Cortex of kidney (tissue), 1 donor: ENCODE measurements at places on chromosomes 5 and 9.

- no peak for DNase-seq
Observed at GRCh38 chr5:32092938-32093812, 80.9 kb downstream of the GOLPH3 start.

- DNase-seq, result no peak
Observed at GRCh38 chr5:105501315-105501714, 1938.7 kb upstream of the NUDT12 start.

DNA sequence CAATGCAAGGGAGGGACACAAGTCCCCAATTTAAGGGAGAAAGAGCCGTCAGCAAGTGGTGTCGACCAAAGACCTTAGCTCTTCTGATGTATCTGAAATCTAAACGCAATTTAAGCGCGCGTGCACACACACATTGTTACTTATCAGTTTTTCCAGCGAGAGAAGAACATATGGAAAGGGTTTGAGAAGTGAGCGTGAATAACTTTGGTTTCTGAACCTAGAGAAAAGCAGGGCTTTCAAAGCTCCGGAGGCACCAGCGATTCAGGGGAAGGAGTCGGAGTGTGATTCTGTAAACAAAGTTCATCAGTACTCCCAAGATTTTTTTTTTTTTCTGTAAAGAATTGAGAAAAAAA is 191.8 kb downstream of the MEF2C start:
- DNase-seq, result no peak

DNA sequence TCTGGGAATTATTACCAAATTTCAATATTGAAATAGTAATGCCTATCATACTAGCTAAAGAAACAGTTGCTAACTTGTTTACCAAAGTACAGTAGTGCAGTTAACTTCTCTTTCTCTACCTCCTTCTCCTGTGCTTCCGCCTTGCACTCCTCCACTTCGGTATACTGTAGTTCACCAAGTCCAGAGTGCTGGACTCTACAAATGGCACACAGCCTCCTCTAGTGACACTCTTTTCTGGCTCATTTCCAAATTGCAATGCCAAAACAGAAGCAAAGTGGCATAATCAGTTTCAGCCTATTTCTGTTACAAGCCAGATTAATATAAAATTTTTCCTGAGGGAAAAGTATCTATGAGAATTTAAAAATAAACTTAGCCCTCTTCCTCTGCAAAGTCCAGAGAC is 86.0 kb upstream of the RASGRF2 start:
- DNase-seq, result no peak

DNA sequence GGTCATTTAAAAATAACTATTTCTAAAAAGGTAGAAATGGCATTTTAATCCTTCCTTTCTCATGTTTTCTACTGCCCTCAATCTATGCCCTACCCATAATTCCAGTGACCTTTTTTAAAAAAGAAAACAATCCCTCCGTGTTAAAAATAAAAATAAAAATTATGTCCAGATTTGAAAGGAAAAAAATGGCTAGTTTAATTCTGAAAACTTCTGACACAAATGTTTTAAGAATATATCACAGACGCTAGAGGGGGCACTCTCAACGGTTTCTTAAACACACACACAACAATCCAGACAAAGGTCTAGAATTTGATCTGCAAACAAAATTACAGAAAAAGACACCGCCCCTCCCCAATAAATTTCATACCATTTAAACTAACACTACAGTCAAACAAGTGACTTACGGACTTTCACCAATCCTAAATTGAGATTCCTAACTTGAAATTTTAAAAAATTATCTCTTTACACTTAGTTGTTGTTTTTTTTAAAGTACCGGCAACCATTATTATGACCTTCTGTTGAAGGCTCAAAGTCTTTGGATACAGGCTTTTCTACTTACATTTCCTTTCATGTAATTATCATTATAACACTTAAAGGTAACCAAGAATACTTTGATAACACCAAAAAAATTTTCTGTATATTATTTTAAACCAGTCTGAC is 38.2 kb downstream of the CLINT1 start:
- no peak for DNase-seq

- DNase-seq, result no peak
Observed at GRCh38 chr5:43947935-43948334, 345.0 kb downstream of the NNT start.

DNA sequence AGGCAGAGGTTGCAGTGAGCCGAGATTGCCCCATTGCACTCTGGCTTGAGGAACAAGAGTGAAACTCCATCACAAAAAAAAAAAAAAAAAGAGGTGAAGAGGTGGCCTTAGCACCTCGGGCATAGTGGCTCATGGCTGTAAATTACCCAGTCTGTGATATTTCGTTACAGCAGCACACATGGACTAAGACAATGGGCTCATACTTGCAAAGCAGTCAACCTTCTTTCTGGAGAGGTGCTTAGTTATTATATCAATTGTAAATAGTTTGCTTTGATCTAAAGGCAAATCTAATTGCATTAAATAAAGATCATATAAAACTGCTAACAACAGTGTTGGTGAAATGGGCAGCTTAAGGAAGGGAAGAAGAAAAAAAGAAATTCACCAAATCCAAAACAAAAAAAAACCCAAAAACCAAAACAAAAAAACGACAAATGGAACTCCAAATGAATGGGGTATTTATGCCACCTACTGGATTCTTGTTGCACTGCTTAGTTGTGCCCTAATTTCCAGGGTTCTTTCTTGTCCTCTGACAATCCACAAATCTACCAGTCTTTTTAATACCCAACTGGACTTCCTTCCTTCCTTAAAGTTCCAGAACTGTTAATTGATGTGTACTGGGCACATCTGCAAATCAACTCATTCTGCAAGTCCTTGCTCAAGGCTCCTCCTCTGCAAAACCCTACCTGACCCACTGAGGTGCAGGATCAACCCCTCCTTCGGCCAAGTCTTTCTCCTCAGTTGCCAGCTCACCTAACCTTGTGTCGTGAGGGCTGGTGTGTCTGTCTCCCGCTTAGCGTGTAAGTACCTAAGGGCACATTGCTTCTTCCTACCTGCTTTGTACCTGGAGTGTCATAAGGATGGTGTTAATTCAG is 35.0 kb upstream of the DMRT1 start:
- DNase-seq, result no peak

- DNase-seq, result no peak
Observed at GRCh38 chr9:127137640-127138360, 15.4 kb upstream of the ANGPTL2 start.

GRCh38 chr5:16626696-16627264 is 10.0 kb upstream of the RETREG1 start:
- DNase-seq, result no peak

GRCh38 chr5:113447498-113448050 is 12.8 kb upstream of the TSSK1B start:
- no peak for DNase-seq

GRCh38 chr5:62982348-62982747 is 403.7 kb downstream of the LRRC70 start:
- no peak for DNase-seq

DNA sequence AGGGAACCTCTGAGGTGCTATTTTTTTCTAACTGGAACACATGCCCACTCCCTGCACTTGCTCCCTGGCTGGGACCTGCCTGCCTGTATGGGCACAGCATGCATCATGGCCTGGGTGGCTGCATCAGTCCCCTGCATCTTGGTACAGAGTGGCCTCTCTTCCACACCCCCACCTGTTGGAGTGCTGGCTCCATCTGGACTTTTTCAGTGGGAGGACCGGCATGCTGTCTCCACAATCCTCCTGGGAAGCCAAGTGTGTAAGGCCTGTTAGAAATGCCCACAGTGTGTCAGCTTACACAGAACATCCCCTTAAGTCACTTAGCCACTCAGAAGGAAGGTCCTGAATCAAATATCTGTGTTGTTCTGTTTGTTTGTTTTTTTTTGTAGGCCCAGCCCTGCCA is 102.9 kb downstream of the MARCHF3 start:
- DNase-seq, result no peak

GRCh38 chr9:7967093-7967827 is 167.7 kb upstream of the DMAC1 start:
- no peak for DNase-seq

DNA sequence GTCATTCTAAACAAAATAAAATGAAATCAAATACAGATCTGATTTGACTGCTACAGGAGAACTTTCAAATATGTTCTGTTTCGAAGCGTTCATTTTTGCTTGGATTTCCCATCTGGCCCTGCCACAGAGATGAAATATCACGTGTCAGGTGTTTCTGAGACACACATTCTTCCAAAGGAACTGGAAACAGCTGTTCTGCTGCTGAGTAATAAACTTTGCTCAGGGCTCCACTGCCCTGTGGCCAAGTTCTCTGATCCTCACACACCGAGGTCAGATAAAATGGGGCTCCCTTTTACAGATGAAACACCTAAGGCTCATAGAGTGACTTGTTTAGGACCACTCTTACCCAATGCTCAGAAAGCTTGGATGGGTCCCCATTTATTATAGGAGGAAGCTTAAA is 42.5 kb downstream of the FRMPD1 start:
- no peak for DNase-seq

GRCh38 chr9:72919246-72919945 is 33.5 kb downstream of the ALDH1A1 start:
- DNase-seq, result no peak

DNA sequence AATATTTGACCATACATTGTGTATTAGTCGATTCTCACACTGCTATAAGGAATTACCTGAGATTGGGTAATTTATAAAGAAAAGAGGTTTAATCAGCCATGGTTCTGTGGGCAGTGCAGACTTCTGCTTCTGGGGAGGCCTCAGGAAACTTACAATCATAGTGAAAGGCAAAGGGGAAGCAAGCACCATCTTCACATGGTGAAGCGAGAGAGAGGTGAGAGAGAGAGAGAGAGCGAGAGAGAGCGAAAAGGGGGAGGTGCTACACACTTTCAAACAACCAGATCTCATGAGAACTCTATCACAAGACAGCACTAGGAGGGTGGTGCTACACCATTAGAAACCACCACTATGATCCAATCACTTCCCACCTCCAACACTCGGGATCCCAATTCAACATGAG is 4.1 kb upstream of the GRAMD2B start:
- DNase-seq, result no peak

GRCh38 chr5:31131381-31131891 is 62.0 kb upstream of the CDH6 start:
- no peak for DNase-seq

DNA sequence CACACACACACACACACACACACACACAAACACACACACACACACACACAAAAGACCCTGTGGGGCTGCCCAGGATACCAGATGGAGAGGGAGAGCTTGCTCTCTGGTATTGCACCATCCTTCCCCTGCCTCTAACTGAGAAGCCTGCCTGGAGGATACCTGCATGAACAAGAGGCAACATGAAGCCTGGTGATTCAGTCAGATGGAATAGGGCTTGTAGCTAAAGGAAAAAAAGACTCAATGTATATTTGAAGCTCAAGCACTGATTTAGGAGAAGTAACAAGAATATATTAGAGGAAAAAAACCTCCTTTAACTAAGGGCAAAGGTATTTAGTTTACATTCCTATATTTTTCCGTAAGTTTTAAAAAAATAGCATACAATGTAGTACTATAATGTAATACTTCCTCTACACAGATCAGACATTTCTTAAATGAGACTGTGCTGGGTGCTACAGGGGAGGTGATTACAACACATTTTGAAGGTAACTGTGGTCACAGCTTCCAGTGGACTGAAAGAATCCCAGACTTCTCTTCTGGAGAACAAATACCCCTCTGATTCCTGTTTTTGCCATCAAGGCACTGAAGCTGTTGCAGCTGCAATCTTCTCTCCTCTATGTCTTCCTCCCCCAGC is 169.3 kb downstream of the DCP2 start:
- no peak for DNase-seq

DNA sequence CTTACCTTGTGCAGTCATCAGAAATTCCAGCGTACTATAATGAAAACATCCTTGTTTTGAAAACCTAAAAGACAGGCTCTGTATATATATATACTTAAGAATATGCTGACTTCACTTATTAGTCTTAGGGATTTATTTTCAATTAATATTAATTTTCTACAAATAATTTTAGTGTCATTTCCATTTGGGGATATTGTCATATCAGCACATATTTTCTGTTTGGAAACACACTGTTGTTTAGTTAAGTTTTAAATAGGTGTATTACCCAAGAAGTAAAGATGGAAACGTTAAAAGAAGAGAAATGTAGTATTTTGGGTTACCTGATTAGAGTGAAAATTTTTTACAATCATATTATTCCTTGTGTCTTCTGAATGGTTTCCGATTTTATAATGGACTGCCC is 131.4 kb downstream of the CDH6 start:
- DNase-seq, result no peak

- no peak for DNase-seq
Observed at GRCh38 chr5:143641549-143642355, 170.2 kb upstream of the HMHB1 start.

DNA sequence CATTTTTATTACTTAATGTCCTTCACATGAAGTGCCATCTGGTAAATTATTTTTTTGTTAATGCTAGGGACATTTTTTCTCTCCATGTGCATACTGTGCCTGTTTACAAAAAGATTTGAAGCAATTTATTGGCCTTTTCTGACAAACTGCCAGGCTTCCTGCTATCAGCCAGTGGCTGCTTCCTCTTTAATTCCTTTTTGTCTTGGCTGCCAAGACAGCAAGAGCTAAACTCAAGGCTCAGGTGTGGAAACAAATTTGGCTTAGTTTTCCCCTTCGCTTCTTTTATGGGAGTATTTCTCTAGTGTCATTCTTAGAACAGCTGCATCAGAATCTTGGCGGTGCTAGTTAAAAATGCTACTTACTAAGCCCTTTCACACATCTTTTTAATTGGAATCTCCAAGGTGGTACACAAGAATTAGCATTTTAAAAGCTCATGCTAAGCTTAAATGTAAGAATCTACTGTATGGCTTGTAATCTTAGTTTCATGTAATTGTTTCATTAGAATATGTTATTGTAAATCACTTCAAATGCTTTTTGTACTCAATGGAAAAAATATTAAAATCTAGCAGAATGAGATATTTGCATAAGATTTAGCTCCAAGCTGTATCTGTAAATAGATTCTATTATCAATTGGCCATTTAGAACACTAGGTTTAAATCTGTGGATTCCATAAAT is 134.2 kb upstream of the RASGRF2 start:
- no peak for DNase-seq

DNA sequence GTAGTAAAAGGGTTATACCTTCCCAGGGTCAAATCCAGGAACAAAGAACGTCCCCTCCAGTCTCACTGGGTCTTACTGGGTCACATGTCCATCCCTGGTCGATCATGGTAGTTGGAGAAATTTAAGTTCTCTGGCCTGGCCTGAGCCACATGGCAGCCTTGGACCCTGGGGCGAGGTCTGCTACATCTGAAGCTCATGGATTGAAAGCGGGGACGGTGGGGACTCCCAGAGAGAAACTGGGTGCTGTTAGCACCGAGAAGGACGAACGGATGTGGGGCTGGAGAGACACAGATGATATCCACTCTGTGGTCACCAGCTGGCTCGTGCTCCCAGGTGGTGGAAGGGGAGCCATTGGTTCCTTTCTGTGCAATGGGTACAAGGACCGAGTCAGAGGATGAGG is 46.9 kb downstream of the TSPAN17 start:
- no peak for DNase-seq

GRCh38 chr5:160507221-160507721 is 85.6 kb downstream of the PTTG1 start:
- no peak for DNase-seq

- DNase-seq, result no peak
Observed at GRCh38 chr5:8013948-8014710, 145.2 kb downstream of the MTRR start.
